ENCODE measurements at places on chromosomes 12 and 14.

- no peak for DNase-seq
Observed at GRCh38 chr14:68630081-68630571, 162.7 kb downstream of the ZFP36L1 start.

DNA sequence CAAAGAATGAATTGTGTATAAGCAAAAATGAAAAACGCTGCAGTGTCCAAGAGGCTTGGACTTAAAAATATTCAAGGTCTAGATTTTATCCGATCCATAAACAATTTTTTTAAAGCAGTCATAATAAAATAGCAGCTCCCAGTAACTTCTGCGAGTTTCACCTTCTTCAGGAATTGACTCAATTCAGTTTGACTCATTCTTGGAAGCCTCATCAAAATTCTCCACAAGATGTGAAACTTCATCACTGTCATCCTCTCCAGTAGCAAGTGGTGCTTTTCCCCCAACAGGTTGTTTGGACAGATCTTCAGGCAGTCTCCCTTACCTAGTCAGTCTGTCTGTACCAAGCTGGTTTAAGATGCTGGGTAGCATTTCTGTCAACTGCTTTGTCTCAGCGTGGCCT, 93.5 kb upstream of the FOXG1 start:
- DNase-seq: no peak

GRCh38 chr14:100384819-100385813, 62.0 kb downstream of the SLC25A47 start:
- DNase-seq: peak; percentile 14

DNA sequence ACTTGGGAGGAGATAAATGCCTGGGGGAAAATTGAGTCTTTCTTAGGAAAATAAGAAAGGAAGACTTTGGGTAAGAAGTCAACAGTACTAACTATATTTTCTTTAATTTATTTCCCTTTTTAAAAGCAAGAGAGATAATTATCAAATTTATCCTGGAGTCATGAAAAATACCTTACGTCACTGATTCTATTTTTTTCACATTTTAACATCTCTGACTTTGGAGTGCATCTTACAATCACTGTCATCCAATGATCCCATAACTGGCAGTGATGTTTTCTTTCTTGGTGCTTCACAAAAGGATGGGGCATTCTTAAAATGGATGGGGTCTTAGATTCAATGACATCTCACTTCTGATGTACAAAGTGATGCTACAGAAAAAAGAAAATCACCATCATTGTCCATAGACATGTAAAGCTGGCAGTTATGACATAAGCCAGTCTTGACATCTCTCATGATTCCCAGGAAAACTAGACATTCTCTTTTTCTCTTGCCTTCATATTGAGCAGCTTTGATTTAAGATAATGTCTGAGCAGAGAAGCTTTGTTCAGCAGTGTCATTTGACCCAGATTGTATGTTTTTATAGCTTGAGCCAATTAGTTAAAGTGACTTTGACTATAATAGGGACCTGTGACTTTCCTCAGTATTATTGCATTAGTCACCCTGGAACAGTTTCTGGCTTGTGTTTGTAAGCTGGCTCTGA, 236.2 kb downstream of the EGLN3 start:
- no peak for DNase-seq

DNA sequence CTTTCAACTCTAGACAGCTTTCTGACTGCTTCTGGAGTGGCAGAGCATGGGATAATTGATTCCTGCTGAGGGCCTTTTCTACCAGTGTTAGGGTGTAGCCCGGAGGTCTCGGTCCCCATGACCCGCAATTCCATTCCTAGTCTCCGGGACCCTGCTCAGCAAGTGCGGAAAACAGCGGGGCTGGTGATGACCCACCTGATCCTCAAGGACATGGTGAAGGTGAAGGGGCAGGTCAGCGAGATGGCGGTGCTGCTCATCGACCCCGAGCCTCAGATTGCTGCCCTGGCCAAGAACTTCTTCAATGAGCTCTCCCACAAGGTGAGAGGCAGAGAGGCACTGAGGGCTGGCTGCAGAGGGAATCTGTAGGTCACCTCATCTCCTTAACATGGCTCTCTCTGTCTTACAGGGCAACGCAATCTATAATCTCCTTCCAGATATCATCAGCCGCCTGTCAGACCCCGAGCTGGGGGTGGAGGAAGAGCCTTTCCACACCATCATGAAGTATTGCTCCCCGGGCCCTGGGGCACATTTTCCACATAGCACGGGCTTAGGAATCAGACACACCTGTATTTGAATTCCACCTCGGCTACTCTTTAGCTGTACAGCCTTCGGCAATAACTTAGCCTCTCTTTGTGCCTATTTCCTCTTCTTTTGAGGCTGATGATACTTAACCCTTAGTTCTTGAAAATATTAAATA, 5.6 kb upstream of the GAPDH start:
- DNase-seq: no peak

- no peak for DNase-seq
Observed at GRCh38 chr12:65885312-65885711, 61.0 kb downstream of the HMGA2 start.

- DNase-seq: no peak
Observed at GRCh38 chr12:131986910-131987309, 37.2 kb downstream of the EP400 start.

DNA sequence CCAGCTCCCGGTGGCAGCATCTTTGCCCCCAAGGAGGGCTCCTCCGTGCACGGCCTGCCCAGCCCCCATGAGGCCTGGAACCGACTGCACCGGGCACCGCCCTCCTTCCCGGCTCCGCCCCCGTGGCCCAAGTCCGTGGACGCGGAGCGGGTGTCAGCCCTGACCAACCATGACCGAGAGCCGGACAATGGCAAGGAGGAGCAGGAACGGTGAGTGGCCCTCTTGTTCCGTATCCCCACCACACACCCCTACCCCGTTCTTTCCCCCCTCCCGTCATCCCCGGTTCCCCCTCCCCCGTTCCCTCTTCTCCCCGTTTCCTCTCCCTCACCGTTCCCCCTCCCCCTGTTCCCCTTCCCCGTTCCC, 28.3 kb downstream of the LRCOL1 start:
- DNase-seq: no peak

DNA sequence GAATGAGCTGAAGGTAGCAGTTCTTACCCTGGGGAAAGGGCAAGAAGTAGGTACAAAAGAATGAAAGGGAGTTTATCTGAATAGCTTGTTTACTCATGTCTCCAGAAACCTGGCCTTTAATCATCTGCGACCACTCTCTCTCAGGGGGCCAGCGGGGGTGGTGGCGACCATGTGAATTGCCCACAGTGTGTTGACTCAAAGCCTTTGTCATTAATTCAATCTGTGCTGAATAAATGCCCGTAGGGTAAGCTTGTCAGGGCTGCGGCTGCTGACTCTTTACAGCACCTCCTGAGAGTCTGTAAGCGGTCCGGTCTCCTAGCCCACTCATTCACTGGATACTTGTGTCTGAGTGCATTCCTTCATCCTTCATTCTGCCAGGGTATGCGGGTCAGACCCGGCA, 874.4 kb downstream of the SLC6A15 start:
- no peak for DNase-seq

- peak; percentile 84 for DNase-seq
Observed at GRCh38 chr12:63410197-63410596, 258.1 kb downstream of the DPY19L2 start.

DNA sequence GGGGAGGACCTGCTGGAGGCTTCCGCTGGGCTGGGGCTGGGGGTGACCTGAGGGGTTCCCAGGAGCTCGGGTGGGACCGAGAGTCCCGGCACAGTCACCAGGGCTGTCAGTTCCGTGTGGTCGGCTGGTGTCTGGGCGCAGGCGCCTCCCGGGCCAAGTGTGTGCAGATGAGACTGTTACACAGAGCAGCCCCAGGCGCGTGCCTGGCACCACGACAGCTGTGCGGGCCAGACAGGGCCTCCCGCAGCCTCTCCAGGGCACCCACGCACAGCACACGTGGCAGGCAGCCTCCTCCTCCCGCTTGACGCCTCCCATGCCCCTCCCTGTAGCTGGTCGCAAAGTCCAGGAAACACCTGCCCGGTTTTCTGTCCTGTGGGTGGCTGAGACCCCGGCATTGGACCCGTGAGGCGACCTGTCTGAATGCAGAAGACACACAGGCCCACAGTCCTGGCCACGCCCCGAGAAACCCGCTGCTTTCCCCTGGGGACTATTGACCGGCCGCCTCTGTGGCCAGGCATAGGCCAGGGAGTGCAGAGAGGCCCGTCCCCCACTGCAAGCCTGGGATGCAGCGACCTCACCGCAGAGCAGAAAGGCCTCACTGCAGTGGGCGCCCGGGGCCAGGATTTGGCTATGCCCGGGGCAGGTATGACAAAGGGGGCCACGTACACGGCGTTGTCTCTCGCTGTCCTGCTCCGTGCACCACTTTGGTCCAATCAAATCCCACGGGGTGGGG, 12.1 kb upstream of the GALNT9 start:
- no peak for DNase-seq

- DNase-seq: no peak
Observed at GRCh38 chr12:93808169-93808899, 131.2 kb downstream of the CRADD start.

GRCh38 chr12:2355198-2355597, 302.4 kb downstream of the CACNA1C start:
- no peak for DNase-seq

- DNase-seq: no peak
Observed at GRCh38 chr14:103890821-103891666, 37.2 kb upstream of the TDRD9 start.

DNA sequence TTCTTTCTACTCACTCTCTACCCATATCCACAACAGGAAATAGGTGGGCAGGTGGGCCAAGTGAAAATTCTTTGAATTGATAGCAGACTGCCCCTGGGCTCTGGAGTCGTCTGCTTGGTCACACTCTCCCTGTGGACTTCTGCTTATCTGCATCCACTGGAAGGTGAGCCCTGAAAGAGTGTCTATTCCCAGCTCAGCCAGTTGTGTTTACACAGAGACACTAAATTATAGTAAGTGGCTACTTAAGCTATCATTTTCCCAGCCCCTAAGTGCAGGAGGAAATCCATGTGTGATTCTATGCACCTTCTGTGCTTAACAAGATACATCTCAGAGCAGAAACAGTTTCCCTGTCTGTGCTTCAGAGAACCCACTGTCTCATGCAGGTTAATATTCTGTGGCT, 338.4 kb downstream of the FUT8 start:
- DNase-seq: no peak

DNA sequence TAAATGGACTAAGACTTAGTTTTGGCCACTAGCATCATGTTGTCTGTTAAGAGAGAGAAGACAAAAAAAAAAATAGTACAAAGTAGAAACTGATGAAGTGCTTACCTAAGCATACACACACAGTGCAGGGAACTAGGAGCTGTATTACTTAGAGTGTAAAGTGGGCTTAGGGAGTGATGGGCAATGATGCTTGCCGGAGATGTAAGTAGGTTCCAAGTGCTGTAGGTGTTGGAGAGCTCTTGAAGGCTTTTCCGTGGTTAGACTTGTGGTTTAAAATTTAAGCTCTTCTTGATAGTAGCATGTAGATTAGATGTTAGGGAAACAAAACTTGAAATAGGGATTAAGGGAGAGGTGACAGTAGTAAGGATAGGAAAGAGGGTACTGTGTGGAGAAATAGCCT, 34.7 kb downstream of the MIA2 start:
- DNase-seq: no peak

GRCh38 chr12:123111498-123112165, 39.3 kb downstream of the PITPNM2 start:
- DNase-seq: no peak

DNA sequence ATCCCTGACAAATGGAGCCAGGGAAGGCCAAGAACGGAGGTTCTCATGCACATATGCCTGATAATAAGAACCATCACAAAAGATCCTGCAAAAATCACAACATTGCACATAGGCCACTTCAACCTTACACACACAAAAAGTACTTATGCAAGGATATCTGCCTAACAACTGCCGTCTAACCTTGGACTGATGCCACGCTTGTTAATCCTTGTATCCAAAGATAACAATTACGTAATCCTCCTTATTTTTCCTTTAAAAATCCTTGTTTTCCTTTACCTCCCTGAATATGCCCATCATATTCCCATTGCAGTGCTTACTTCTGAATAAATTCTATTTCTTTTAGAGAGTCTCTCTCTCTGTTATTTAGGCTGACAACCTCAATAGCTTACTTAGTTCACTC, 59.5 kb downstream of the TMEM116 start:
- DNase-seq: no peak

DNA sequence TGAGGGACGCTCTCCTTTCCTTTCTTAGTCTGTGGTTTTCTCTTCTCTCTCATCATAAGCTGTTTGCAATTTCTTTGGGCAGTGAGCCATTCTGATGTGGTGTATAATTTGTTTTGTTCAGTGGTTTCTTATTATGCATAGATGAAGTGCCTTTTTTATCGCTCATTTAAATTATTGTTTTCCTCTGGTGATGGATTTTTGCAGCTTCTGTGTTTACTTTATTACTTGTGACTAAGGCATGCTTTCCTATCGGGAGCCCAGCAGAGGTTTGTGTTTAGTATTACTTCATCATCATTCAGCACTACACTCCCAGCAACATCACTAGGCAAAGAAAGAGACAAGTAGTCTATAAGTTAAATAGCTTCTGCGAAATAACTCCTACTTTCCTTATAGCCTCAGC, 586.6 kb upstream of the NOVA1 start:
- DNase-seq: no peak

GRCh38 chr14:91413547-91414474, 3.8 kb downstream of the CCDC88C start:
- DNase-seq: no peak

- no peak for DNase-seq
Observed at GRCh38 chr12:116353958-116354357, 76.5 kb upstream of the MED13L start.

DNA sequence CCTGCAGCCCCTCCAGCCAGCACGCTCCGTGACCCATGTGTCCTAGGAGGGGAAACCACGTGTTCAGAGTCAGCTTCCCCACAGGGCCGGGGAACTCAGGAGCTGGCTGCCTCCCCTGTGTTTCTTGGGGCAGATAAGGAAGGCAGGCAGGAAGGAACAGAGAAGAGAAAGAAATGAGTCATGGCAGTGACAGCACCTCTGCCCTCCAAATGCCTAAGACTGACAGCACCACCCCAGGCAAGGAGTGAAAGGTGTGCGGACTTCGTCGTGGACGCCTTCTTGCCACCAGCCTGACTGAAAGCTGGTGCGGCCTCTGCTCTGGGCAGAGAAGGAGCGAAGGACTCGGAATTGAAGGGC, 167.0 kb upstream of the FKBP4 start:
- peak; percentile 49 for DNase-seq

DNA sequence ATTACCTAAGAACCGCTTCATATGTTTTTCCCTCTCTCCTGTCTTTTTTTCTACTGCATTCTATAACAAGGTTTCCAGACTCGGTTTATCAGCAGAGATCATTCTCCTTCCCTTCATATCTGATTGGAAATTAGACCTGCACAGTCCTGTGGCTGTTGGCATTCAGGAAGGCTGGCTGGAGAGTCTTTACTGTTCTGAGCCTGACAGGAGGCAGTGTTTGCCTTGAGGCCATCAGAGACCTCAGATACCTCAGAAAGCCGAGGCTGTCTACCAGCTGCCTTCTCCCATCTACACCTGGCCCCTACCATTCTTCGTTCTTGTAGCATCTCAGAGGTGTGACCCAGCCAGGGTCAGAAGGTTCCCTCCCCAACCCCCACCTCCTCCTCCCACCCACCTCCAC, 182.0 kb downstream of the CAND1 start:
- DNase-seq: no peak

GRCh38 chr14:50082784-50083466, 33.4 kb downstream of the VCPKMT start:
- no peak for DNase-seq

GRCh38 chr12:59194794-59195193, 274.5 kb upstream of the LRIG3 start:
- no peak for DNase-seq

GRCh38 chr14:75661499-75661814, 411 bp downstream of the TTLL5 start:
- no peak for DNase-seq
